ENCODE measurements at places on chromosomes 3 and 15.

DNA sequence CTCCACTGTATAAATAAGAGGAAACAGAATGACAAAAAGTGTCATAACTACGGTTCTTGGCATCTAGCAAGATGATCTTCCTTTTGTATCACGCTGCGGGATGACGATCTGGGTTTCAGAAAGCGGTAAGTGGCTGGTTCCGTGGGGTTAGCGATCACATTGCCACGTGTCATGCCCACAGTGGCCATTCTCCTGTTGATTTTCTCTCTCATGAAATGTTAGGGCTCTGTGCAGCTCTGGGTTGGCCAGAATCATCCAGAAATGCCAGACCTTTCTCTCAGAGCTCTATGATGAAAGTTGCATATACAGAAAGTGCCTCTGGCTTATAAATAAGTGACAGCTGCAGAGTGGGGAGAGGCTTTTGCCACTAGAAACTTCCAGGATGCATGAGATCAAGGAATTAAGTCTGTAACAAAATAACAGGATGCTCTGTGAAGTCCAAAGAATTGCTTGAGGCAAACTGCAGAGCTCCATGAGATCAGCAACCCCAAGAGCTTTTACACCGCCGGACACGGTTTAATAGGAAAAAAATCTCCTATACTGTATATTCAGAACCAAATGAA is 71.6 kb downstream of the ABTB1 start:
- DNase-seq = no peak

- peak; percentile 72 for DNase-seq
Measured at GRCh38 chr3:127735767-127736693, 63.3 kb downstream of the ABTB1 start.

DNA sequence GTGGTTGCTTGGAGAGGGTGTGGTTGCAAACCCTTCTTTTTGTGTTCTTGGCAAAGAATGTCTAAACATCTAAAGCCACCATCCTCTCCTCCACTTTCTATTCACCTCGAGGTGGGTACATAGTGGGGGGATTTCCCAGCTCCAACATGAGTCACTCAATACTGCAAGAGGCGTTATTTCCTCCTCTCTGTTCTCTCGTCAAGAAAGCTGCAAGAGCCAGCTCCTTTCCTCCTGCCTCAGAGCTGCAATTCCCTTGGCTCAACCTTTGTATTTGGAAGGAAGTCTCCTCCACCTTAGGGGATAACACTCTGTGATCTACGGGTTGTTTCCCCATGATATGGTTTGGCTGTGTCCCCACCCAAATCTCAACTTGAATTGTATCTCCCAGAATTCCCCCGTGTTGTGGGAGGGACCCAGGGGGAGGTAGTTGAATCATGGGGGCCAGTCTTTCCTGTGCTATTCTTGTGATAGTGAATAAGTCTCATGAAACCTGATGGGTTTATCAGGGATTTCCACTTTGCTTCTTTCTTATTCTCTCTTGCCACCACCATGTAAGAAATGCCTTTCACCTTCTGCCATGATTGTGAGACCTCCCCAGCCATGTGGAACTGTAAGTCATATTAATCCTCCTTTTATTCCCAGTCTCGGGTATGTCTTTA is 138.4 kb downstream of the PLCL2 start:
- no peak for DNase-seq

DNA sequence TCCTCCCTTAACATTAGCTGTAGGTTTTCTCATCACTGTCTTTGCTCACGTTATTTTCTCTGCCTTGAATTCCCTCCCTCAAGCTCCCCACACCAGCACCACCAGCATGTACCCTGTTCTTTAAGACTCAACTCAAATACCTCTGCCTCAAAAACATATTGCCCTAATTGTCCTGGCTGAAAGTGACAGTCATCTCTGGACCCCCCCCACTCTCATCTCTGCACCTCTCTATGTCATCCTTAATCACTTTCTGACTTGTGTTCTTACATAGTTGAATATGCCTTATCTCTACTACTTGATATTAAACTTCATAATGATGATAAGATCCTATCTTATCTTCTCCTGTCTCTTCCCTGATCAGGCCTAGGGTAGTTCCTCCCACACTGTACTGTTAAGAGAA is 345.2 kb upstream of the TPRG1 start:
- no peak for DNase-seq

GRCh38 chr3:155805204-155805801 is 775 bp downstream of the C3orf33 start:
- peak; percentile 4 for DNase-seq

- no peak for DNase-seq
Measured at GRCh38 chr15:85116925-85117646, 135.4 kb downstream of the PDE8A start.

DNA sequence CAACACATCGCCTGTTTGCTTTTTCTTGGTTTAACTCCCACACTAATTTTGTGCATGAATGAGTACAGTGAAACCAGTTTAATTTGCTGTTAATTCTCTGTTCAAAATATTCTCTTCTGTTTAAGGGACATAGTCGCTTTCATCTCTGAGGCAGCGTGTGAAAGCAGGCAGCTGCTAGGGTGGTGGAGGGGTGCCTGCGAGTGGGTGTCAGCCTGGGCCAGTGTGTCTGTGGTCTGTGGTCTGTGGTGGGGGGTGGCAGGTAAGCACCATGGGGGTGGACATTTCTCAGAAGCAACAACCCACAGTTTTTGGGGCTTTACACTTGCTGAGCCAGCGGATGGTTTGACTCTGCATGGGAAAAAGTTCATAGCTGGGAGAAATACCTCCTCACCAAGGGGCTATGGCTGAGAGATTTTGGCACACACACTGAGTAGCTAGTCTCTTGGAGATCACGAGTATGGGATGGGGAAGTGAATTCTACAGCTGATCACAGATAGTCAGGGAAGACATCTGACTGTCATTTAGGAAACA is 109.2 kb downstream of the EPHB1 start:
- no peak for DNase-seq

Data from stromal cell of bone marrow (primary cell).